ENCODE measurements at places on chromosomes 5 and 9.
A peak's percentile ranks its signal among the peaks of the same experiment; 100 is the strongest.

DNA sequence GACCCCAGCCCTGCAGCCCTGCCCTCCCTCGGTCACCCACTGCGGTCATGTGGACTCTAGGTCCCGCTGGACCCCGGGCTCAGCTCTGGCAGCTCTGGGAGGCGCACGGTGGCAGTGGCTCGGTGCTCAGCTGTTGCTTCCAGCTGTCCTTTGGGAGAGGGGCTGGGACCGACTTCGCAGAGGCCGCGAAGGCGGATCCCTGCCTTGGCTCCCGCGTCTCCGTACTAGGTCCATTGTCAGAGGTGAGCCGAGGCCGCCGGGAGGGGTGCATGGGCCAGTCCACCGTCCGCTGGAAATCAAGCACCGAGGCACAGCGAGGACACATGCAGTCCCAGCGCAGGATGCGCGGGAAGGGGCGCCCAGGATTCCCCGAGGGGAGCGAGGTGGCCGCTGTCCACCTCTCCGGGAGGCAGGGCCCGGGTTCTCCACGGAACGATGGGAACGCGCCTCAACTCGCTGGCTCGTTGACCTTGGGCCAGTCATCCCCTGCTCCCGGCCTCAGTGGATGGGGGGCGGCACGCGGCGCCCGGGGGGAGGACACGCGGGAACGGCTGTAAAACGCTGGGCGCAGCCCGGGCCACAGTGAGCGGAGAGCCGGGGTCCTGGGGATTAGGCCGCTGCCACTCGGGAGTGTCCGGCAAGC, 732 bp downstream of the GBGT1 start:
- H3K4me1 ChIP-seq = peaks cover 4% of the 10 kb centered on the region
- no peak for DNase-seq
- no peaks in the 10 kb centered on the region for H3K36me3 ChIP-seq
- peaks cover 51% of the 10 kb centered on the region for H3K27me3 ChIP-seq
- H3K4me3 ChIP-seq = peak overlapping the region; percentile 85

DNA sequence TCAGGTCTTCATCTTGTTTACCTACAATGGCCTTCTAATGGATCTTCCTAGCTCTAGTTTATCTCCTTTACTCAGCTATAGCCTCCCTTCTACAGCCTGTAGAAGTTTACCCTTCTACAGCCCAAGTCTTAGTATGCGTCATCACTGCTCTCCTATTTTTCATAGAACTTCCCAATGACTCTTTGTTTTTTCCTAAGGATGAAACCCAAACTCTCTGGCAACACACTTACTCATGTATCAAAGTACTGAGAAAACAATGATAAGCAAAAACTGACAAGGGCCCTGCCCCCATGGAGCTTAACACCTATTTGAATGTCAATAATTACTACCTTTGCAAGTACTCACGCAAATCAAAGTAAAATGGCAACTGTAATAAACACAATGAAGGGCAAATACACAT, 33.7 kb downstream of the LEAP2 start:
- peaks cover 66% of the 10 kb centered on the region for H3K36me3 ChIP-seq
- DNase-seq = no peak
- H3K27ac ChIP-seq = no peak overlapping the region

- no peaks in the 10 kb centered on the region for H3K27me3 ChIP-seq
- no peak overlapping the region for H3K4me3 ChIP-seq
- H3K27ac ChIP-seq = no peak overlapping the region
- H3K36me3 ChIP-seq = no peaks in the 10 kb centered on the region
- DNase-seq = no peak
- no peaks in the 10 kb centered on the region for H3K4me1 ChIP-seq
Observed at GRCh38 chr9:126734877-126735276, 70.0 kb upstream of the ZBTB43 start.

- H3K36me3 ChIP-seq = no peaks in the 10 kb centered on the region
- H3K4me1 ChIP-seq = no peaks in the 10 kb centered on the region
- no peaks in the 10 kb centered on the region for H3K27me3 ChIP-seq
- H3K4me3 ChIP-seq = no peak overlapping the region
- no peak for DNase-seq
Observed at GRCh38 chr5:177967221-177967887, 28.7 kb downstream of the PROP1 start.

DNA sequence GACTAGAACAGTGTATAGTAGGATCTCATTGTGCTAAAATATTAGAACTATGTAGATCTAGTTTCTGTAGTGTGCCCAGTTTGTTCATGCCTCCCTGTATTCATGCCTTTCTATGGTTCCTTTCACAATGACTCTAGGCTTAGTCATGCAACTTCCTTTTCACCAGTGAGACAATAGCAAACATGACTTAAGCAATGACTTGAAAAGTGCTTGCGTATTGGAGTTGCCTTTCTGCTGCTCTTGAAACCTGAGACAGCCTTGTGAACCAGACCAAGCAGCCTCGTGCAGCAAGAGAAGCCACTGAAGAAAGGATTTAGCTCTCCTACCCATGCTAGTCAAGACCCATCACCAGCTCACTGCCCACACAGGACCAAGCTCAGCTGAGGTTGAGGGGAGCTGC, 294.5 kb upstream of the TAS2R1 start:
- H3K4me1 ChIP-seq = peaks cover 9% of the 10 kb centered on the region
- H3K27me3 ChIP-seq = no peaks in the 10 kb centered on the region
- H3K27ac ChIP-seq = no peak overlapping the region
- no peak overlapping the region for H3K4me3 ChIP-seq

GRCh38 chr5:154189819-154190594, 526 bp upstream of the GALNT10 start:
- no peak overlapping the region for H3K27ac ChIP-seq
- peak; percentile 76 for DNase-seq
- peak overlapping the region; percentile 75 for H3K4me3 ChIP-seq
- H3K27me3 ChIP-seq = no peaks in the 10 kb centered on the region
- peaks cover 9% of the 10 kb centered on the region for H3K36me3 ChIP-seq
- H3K4me1 ChIP-seq = peaks cover 14% of the 10 kb centered on the region

GRCh38 chr5:35393901-35394300, 163.6 kb upstream of the PRLR start:
- DNase-seq = no peak
- no peaks in the 10 kb centered on the region for H3K27me3 ChIP-seq
- H3K27ac ChIP-seq = no peak overlapping the region
- H3K36me3 ChIP-seq = no peaks in the 10 kb centered on the region
- H3K4me3 ChIP-seq = no peak overlapping the region

GRCh38 chr5:161697001-161697400, 11.5 kb downstream of the GABRA6 start:
- peak; percentile 15 for DNase-seq
- peaks cover 4% of the 10 kb centered on the region for H3K4me1 ChIP-seq
- H3K36me3 ChIP-seq = no peaks in the 10 kb centered on the region
- peak overlapping the region; percentile 17 for H3K27ac ChIP-seq
- H3K27me3 ChIP-seq = no peaks in the 10 kb centered on the region
- H3K4me3 ChIP-seq = no peak overlapping the region

DNA sequence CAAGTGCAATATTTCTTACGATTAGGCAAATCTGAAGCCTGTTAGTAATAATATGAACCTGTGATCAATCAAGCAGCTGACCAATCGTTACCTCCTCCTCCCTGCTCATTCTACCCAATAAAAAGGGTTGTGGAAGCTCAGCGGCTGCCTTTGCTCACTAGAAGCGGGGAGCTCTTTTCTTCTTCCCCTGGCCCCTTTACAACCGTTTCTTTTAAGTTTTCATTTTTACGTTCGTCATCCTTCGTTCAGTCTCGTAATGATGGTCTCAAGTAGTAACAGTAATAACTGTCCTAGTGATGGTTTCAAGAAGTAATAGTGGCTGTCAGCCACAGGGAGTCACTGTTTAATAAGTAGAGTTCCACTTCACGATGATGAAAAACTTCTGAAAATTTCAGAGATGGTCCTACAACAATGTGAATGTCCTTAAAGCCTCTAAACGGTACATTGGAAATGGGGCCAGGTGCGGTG, 6.2 kb downstream of the UGT3A2 start:
- H3K27me3 ChIP-seq = no peaks in the 10 kb centered on the region
- no peaks in the 10 kb centered on the region for H3K36me3 ChIP-seq
- no peak for DNase-seq
- H3K4me1 ChIP-seq = peaks cover 9% of the 10 kb centered on the region

- peaks cover 3% of the 10 kb centered on the region for H3K27me3 ChIP-seq
- H3K4me1 ChIP-seq = peaks cover 5% of the 10 kb centered on the region
- H3K4me3 ChIP-seq = no peak overlapping the region
- peak; percentile 30 for DNase-seq
- H3K27ac ChIP-seq = no peak overlapping the region
Observed at GRCh38 chr9:116792271-116792670, 105.2 kb downstream of the TRIM32 start.

GRCh38 chr5:12870872-12871539, 966.8 kb upstream of the CTNND2 start:
- H3K4me1 ChIP-seq = no peaks in the 10 kb centered on the region
- H3K27me3 ChIP-seq = no peaks in the 10 kb centered on the region

GRCh38 chr9:99335280-99335679, 113.2 kb downstream of the SEC61B start:
- H3K4me1 ChIP-seq = no peaks in the 10 kb centered on the region
- no peaks in the 10 kb centered on the region for H3K36me3 ChIP-seq
- H3K27ac ChIP-seq = no peak overlapping the region
- no peak for DNase-seq

GRCh38 chr5:132460846-132461568, 29.6 kb downstream of the IRF1 start:
- H3K4me1 ChIP-seq = peaks cover 10% of the 10 kb centered on the region
- H3K4me3 ChIP-seq = no peak overlapping the region
- DNase-seq = no peak

- no peak overlapping the region for H3K27ac ChIP-seq
- peaks cover 10% of the 10 kb centered on the region for H3K4me1 ChIP-seq
- no peak for DNase-seq
- no peaks in the 10 kb centered on the region for H3K36me3 ChIP-seq
- H3K4me3 ChIP-seq = no peak overlapping the region
Observed at GRCh38 chr5:34652914-34653313, 3.2 kb upstream of the RAI14 start.

GRCh38 chr5:531101-531748, 7.0 kb upstream of the SLC9A3 start:
- H3K27ac ChIP-seq = no peak overlapping the region
- no peaks in the 10 kb centered on the region for H3K36me3 ChIP-seq
- no peak for DNase-seq
- H3K4me1 ChIP-seq = peaks cover 18% of the 10 kb centered on the region
- no peak overlapping the region for H3K4me3 ChIP-seq

- peaks cover 24% of the 10 kb centered on the region for H3K4me1 ChIP-seq
- no peak overlapping the region for H3K27ac ChIP-seq
- peaks cover 8% of the 10 kb centered on the region for H3K27me3 ChIP-seq
- DNase-seq = no peak
Observed at GRCh38 chr5:43017428-43017815, 22.7 kb downstream of the ANXA2R start.

GRCh38 chr5:20033881-20034280, 45.9 kb upstream of the CDH18 start:
- H3K27me3 ChIP-seq = no peaks in the 10 kb centered on the region
- H3K4me1 ChIP-seq = no peaks in the 10 kb centered on the region
- no peaks in the 10 kb centered on the region for H3K36me3 ChIP-seq
- H3K4me3 ChIP-seq = no peak overlapping the region
- H3K27ac ChIP-seq = no peak overlapping the region
- DNase-seq = no peak

GRCh38 chr9:78806492-78807160, 509.7 kb downstream of the PSAT1 start:
- peak; percentile 29 for DNase-seq
- no peaks in the 10 kb centered on the region for H3K36me3 ChIP-seq
- H3K4me3 ChIP-seq = no peak overlapping the region
- H3K27me3 ChIP-seq = no peaks in the 10 kb centered on the region
- no peaks in the 10 kb centered on the region for H3K4me1 ChIP-seq
- H3K27ac ChIP-seq = no peak overlapping the region

- DNase-seq = no peak
- no peaks in the 10 kb centered on the region for H3K27me3 ChIP-seq
- no peak overlapping the region for H3K27ac ChIP-seq
- no peak overlapping the region for H3K4me3 ChIP-seq
Observed at GRCh38 chr9:70427161-70427945, 12.9 kb upstream of the KLF9 start.

- no peak overlapping the region for H3K27ac ChIP-seq
- H3K4me3 ChIP-seq = peak overlapping the region; percentile 74
- H3K27me3 ChIP-seq = peaks cover 10% of the 10 kb centered on the region
- H3K4me1 ChIP-seq = peaks cover 2% of the 10 kb centered on the region
- DNase-seq = peak; percentile 77
Observed at GRCh38 chr9:127742435-127743088, 7.5 kb upstream of the TOR2A start.

DNA sequence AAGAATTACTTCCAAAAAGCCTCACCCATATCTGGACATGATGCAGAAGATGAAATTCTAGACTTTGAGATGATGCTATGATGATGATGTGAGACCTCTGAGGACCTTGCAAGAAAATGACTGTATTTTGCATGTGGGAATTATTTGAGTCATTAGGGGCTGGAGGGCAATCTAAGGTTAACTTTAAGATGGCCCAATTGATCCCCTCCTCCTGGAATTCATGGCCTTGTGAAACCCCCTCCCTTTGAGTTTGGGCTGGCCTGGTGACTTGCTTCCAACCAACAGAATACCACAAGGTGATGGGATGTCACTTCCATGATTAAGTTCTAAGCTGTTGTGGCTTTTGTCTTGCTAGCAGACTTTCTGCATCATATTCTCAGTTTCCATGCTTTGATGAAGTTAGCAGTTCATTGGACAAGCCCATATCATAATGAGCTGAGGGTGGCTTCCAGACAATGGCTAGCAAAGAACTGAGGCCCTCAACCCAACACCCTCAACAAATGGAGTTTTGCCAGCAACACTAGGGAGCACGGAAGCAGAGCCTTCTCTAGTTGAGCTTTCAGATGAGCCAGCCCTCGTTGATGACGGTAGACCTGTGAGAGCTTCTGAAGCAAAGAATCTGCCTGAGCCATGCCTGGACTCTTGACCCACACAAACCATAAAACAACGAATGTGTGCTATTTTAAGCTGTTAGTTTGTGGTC, 7.4 kb upstream of the AMACR start:
- DNase-seq = no peak
- peaks cover 6% of the 10 kb centered on the region for H3K36me3 ChIP-seq
- H3K4me3 ChIP-seq = no peak overlapping the region
- H3K4me1 ChIP-seq = no peaks in the 10 kb centered on the region
- H3K27me3 ChIP-seq = no peaks in the 10 kb centered on the region

DNA sequence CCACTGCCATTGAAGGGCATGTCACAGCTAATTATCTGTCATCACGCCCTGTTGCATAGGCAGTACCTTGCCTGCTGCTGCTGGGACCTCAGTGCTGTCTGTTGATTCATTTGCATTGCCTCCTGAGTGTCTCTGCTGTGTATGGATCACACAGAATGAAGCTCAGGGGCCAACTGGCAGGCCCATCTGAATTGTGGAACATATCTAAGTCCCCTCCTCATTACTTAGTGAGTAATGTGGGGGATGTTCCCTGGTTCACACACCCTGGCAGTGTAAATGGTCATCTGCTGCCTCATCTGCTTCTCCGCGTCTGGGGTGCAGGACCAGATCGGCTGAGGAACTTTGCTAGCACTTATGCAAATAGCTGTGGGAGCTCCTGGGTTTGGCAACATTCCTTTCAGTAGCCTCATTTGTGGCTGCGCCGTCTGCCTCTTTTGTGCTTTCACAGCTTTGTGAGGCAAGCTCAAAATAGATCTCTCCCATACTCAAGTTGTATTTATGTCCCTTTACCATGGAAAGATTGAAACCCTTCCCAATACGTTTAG, 25.4 kb downstream of the TYRP1 start:
- no peaks in the 10 kb centered on the region for H3K36me3 ChIP-seq
- no peaks in the 10 kb centered on the region for H3K27me3 ChIP-seq
- peak; percentile 59 for DNase-seq

GRCh38 chr5:157511651-157512644, 51.9 kb downstream of the NIPAL4 start:
- no peaks in the 10 kb centered on the region for H3K4me1 ChIP-seq
- no peak overlapping the region for H3K4me3 ChIP-seq
- H3K27ac ChIP-seq = no peak overlapping the region
- DNase-seq = no peak
- H3K36me3 ChIP-seq = peaks cover 14% of the 10 kb centered on the region
